ENCODE measurements at places on chromosomes 12 and 14.
A peak's percentile ranks its signal among the peaks of the same experiment; 100 is the strongest.

DNA sequence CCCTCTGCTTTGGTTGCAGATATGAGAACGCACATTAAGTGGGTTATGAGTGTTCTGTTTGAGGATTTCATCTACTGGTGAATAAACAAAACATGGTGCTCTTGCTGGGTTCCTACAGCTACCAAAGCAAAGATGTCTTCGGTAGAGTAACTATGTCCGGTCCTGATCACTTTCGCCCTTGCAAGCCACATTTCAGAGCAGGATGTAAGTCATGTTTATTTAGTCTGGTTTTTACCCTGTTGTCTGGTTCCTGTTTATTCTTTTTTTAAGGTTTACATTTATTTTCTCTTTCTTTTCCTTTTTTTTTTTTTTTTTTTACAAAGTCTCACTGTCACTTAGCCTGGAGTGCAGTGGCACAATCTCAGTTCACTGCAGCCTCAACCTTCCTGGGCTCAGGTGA is 99.2 kb downstream of the VEZT start:
- no peak for DNase-seq

GRCh38 chr12:120771097-120771496 is 45.5 kb downstream of the ACADS start:
- no peak for DNase-seq

DNA sequence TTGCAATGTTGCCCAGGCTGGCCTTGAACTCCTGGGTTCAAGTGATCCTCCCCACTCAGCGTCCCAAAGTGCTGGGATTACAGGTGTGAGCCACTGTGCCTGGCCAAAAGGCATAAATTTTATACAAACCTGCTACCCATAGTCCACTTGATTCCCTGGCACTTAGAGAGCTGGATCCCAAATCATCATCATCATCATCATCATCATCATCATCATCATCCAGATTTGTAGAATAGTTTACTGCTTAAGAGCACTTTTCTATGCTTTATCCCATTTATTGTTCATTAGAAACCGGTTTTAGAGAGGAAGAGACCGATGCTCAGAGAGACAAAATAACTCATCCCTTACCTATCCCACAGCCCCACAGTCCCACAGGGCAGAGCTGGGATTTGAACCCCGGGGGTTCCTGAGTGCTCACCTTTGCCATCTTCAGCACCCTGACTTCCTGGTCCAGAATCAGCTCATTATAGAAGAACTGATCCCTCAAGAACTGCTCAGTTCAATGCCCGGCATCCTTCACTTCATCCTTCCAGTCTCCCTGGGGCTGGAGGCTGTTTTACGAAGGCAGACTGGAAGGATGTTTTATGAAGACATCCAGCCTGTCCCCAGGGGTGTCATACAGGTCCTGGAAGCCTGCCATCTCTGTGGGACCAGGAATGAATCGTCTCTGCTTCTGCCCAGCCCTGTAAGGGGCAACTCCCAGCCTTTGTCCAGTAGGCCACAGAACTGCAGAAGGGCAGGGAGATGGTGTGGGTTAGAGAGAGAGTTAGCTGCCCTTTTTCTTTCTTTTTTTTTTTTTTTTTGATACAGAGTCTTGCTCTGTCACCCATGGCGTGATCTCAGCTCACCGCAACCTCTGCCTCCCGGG is 20.2 kb upstream of the OASL start:
- no peak for DNase-seq

DNA sequence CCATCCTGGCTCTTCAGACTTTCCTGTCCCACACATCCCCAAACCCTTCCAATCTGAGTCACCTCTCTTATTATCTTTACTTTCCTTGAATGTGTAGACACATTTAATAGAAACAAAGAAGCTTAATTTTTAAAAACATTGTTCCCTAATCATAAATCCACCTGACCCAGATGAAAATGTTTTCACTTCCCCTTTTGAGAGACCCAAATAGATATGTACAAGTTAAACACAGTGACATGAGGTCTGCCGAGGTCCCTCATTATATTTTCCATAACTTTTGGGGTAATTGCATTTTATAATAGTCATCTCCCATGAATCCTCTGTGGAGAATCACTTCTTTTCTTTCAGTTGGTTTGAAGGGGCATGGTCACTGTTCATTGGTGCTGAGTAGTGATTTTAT is 191.1 kb downstream of the GRIN2B start:
- DNase-seq: no peak

GRCh38 chr14:36254020-36254624 is 66.3 kb downstream of the MBIP start:
- peak; percentile 16 for DNase-seq

GRCh38 chr12:49553512-49554088 is 14.3 kb downstream of the MCRS1 start:
- DNase-seq: no peak

DNA sequence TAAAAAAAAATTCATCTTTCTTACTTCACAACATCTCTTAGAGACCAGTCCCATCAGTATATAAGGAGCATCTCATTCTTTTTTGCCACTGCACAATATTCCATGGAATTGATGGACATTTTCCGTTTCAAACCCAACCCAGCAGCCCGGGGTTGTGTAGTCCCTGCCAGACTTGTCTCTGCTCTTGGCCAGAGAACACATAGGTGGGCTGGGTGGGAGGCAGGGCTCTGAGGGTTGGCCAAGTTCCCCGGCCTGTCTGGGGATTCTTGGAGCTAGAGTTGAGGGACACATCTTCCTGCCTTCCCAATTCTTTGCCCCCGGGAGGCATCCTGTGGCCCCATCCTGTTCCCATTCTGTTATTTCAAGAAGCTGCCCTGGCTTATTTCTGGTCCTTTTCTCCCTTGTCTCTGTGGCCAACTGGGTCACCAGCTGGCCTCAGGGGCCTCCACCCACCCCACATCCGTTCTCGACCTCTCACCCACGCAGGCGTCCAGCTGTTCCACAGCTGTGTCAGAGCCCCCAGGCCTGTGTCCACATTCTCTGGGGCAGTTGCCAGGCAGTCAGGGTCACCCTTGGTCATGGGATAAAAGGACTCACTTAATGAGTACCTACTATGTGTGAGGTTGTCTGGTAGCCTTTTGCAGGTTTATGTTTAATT is 52.0 kb upstream of the CCDC63 start:
- DNase-seq: peak; percentile 52

DNA sequence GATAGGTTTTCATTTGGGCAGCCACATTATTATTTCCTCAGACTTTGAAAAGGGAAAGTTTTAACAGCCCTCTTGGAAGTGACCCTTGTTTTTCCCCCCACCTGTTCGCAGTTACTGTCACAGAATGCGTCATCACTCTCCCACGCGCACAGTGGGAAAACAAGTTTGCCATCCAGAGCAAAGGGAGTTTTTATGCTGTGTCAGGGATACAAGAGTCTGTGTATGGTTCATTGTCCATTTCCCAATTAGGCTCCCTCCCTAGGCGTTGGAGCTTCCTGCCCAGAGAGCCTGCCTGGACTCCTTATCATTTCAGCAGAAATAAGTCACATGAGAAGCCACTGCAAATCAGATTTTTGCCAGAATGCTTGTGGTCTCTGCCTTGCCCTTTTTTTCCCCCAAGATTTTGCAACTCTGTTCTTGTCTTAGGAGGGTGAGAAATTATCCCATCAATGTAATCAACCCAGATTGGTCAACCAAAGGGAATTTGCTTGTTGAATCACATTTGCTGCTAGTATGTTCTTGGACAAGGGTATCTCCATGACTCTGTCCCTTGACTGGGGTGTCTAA is 104.1 kb downstream of the IGF1 start:
- peak; percentile 9 for DNase-seq

DNA sequence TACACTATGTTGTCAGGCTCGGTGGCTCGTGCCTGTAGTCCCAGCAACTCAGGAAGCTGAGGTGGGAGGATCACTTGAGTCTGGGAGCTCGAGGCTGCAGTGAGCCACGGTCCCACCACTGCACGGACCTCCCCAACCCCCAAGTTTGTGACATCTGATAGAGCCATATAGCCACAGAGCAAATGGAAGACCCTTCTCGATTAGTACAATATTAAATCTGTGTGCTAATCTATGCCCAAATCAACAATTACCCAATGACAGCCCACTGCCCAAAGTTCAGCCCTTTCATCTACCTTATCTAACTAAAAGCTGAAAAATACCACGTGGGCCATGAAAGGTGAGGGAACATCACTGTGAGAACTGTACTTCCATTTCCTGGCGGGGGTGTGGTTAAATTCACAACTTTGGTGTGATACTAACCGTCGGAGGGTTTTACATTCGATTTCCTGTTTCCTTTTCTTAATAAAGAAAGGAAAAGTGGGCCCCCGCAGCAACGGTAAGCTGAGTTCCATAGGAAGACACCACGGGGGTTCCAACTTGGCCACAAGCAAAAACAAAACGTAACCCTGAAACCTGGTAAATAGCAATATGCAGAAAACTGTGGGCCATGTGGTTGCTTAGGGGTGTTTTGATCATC is 31.2 kb upstream of the FOS start:
- no peak for DNase-seq

- DNase-seq: peak; percentile 35
Observed at GRCh38 chr14:72217135-72217534, 284.9 kb downstream of the RGS6 start.
